ENCODE measurements at places on chromosomes 11 and 22.

DNA sequence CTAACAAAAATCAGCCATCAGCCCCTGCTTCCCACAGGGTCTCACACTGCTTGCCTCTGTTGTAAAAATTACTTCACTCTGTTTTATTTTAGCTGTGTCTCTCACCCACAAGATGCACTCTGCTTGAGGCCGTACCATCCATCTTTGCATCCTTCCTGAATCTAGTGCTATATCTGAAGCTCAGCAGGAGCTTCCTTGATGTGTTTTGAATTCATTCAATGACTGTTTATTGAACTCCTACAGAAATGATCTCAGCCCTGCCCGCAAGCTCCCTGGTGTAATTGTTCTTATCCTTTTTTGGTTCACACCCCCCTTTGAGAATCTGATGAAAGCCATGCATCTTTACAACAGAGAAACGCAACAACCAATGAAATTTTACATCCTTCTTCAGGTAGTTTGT, 310.2 kb upstream of the ZC3H12C start:
- no peak for DNase-seq

DNA sequence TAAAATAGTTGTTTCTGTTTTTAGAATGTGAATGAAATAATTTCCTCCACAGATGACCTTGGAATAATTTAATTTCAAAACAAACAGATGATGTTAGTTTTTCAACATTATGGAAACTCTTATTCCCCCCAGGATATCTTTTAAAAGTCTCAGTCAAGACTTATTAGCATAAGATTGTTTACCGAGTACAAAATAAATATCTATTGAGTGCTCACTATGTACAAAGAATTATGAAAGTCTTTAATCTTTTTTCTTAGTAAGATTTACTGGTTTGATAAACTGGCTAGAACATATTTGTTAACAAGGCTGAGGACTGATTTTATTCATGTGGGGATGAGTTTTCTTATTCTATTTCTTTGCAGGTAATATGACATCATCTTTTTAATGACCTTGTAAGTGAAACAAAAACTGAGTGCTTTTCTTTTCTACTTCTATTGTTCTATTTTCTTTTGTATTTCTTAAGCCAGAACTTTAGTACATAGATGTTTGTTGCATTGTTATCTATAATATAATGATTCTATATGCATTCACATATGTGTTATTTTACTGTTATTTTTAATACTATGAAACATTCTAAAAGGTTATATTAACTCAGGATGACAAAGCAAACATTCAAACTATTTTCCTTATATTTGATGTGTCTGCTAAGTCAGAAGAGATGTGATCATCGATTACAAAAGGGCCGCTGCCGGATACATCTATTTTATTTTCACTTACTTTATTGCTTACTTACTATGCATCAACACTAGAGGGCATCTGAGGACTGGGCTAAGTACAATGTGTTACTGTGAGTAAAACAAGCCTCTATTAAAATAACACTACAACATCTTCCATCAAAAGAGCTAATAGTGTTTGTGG, 111.0 kb upstream of the ARHGAP42 start:
- DNase-seq: no peak

DNA sequence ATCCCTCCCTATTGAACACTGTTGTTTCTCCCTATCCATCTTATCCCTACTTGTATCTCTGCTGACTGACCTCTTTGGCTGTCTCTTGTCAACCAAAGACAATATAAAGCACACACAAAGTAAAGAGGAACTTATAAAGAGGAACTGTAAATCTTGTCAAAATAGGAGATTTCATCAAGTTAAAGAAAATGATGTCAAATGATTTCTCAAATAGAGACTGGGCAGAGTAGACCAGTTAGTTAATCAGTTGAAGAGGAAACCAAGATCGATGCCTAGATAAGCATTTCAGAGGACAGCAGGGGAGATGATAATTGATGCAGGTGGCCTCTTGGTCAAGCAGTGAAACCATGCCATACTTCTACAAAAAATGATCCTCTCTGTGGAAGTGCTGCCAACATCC, 22.7 kb downstream of the KCNQ1OT1 start:
- no peak for DNase-seq

GRCh38 chr11:16863389-16863788, 124.9 kb downstream of the C11orf58 start:
- no peak for DNase-seq

GRCh38 chr11:6626971-6627761, 7.9 kb upstream of the TPP1 start:
- DNase-seq: no peak

DNA sequence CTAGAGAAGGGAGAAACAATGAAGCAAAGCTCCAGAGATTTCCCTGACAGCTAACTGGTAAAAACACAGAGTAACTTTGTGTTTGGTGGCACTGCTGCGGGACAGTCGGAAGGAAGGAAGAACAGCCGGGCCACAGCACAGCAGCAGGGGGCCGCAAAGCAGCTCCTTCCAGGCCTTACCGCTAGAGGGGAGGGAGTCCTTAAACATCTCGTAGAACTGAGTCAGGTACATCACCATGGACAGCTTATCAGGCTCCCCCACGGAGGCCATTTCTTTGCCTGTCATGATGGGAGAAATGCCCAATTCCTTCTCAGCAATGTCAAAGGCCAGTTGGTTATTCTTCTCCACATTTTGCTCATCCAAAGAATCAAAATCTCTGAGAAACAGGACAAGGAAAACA, 114.6 kb upstream of the BID start:
- DNase-seq: no peak

- DNase-seq: no peak
Observed at GRCh38 chr11:66247295-66247694, 21.1 kb upstream of the RAB1B start.

- no peak for DNase-seq
Observed at GRCh38 chr11:86255896-86256295, 11.3 kb downstream of the EED start.

DNA sequence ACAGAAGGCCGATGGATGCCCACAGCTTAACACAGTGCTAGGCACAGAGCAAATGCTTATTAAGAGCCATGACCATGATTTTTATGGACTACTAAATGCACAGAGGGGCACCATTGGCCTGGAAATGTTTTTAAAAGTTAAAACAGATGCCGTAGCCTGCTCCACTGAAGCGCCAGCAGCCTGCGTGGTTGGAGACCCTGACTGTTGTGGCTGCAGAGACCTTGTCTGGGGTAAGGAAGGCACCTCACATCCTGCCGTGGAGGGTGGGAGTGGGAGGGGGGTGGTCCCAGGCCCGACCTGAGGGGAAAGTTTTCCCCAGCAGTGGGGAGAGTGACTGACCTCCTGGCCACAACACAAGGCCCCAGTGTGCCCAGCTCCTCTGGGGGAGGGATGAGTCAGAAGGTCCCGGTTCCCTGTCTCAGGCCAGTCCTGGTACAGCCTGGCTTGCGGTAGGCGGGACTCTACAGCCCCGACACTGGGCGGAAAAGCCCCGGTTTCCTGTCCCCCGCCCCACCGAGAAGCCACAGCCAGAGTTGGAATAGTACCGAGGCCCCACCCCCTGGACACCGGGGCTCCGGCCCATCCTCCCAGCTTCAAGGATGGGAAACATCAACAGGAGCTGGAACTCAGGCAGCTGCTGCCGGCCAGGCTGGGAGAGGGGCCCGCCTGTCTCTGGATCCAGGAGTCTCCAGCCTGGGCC, 7.0 kb downstream of the CHST1 start:
- DNase-seq: no peak

DNA sequence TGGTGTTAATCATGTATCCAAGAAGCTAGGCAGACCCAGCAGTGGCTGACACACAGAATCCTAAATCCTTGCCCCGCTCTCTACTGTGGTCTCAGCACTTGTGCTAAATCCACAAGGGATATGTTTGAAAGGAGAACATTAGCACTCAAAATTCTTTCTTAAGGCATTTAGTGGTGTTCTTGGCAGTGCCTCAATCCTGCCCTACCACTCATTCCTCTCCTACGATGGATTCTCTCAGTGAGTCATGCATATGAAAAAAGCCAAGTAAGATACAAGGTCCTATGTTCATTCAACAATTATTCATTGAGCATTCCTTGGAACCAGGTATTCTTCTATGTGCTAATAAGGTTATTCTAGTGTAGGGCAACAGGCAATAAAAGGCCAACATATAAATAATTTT, 31.2 kb downstream of the RRP8 start:
- no peak for DNase-seq

DNA sequence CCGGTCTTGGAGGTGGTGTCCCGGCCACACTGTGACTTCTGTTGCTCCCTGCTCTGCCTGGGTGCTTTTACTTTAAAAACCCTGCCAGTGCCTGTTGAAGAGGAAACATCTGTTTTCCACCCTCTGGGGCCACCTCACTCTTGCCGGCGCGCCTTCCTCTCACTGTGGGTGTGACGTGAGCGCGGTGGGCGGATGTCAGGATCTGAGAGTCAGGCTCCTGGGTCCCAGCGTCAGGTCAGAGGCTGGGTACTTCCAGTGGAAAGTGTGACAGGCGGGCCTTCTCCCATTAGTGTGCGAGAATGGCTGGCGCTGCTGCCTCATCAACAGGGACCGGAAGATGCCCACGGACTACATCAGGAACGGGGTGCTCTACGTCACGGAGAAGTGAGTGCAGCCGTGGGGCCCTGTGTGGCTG, 54.2 kb downstream of the GRAMD4 start:
- peak; percentile 98 for DNase-seq

GRCh38 chr11:121563900-121564822, 111.4 kb upstream of the SORL1-AS1 start:
- DNase-seq: no peak

GRCh38 chr11:126547691-126548090, 192.2 kb downstream of the ST3GAL4 start:
- no peak for DNase-seq

GRCh38 chr11:12818333-12819015, 144.3 kb downstream of the TEAD1 start:
- DNase-seq: no peak

GRCh38 chr11:122727101-122727929, 71.8 kb downstream of the UBASH3B start:
- peak; percentile 63 for DNase-seq

DNA sequence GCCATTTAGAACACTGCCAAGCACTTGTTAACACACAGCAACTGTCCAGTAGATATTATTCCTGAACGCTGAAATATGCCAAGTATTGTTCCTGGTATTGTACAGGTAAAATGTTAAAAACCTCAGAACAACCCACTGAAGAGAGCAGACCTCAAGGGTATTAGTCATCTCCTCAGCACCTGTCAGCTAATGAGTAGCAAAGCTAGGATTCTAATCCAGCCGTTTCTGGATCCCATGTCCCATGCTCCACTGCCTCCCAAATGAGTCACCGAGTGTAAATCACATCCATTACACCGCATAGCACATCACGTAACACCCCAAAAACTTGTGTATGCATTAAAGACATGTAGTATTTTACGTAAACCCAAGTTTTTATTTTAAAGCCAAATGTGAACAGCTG, 705.4 kb upstream of the TENM4 start:
- DNase-seq: no peak

GRCh38 chr11:69411257-69411924, 70.1 kb upstream of the LINC01488 start:
- DNase-seq: no peak

GRCh38 chr11:61106894-61107470, 4.7 kb downstream of the CD5 start:
- no peak for DNase-seq

DNA sequence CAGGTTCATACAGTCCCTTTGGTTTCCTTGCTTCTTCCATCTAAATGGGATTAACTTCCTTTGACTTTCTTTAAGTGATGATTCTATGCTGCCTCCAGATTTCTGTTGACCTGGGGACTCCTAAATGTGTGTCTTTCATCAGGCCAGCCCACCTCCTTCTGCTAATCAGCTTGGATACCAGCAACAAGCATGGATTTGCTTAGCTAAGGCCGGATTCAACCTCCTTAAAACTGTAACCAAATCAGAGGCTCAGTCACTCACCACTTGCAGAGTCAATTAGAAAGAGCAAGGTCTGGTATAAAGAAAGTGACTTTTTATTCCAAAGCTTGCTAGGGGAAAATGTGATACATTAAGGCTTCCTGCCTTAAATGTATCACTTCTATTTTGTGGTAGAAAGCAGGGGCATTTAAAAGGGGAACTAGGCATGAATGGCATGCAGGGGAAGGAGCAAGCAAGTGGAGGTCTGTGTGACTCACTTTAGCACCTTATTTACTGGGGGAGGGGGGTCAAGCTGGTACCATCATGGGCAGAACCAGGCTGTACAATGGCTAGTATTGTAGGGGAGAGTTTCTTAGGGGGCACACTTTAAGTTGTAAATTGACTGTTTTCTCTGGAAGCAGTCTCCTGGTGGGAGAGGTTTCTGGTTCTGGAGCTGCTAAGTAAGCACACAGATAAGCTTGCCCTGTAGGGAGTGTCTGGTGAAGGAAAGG, 239.0 kb upstream of the PDGFD start:
- DNase-seq: no peak

DNA sequence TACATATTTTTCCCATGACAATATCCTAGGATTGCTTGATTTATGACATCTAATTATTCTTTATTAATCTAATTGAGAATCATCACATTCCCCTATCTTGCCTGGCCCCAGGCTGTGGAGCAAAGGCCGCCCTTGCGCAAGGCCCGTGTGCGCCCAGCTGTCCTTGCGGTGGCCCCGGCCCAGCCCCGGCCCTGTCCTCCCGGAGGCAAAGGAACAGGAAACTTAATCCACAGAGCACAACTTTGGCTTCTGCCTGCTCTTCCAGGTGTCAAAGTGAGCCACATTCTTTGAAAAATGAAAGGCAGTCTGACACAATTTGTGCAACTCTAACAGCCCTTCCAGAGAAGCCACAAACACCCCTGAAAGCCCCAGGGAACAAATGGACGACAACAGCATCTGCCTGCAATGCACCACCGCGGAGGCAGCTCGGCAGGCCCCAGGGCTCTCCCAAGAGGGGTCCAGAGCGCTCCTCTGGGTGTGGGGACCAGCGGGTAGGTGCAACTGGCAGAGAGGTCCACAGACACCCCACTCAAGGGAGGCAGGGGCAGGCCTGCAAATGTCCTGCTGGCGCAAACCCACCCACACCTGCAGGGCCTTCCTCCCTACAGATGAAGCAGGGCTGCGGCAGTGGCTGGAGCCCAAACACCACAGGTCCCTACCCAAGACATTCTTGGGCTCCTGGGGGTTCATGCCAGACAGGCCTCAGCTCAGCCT, 30.3 kb downstream of the GNB1L start:
- DNase-seq: no peak

- DNase-seq: no peak
Observed at GRCh38 chr11:114044042-114044871, 15.3 kb upstream of the ZBTB16 start.

DNA sequence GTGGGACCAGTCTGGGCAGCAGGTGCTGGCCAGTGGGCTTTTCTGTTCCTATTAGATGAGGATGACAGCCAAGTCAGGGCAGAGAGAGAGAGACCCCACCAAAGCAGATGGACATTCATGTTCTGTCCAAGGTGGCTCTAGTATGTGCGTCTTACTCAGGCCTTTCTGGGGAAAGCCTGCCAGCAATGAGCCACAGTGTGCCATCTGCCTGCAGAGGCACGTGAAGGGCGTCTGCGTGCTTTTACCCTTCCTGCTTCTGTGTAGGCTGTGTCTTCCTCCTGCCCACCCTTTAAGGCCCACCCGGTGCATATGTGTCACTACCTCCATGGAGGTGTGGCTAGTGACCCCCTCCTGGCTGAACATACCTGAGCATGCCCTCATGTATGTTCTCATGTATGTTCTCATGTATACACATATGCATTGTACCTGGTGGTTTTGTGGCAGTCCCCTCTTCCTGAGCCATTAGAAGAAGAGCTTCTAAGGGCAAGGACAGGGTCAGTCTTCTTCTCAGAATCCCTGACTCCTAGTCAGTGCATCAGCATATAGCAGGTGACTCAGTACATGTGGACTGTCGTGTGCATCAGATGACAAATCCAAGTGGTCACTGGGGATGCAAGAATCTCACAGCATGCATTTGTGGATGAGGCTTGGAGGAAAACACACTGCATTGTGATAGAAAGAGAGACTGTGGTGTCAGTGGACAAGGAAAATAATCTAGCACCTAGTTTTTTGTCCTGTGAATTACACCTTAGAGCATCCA, 90.4 kb upstream of the YWHAH start:
- no peak for DNase-seq
